Stromal cell of bone marrow (primary cell): ENCODE measurements at places on chromosomes 12 and 14.

DNA sequence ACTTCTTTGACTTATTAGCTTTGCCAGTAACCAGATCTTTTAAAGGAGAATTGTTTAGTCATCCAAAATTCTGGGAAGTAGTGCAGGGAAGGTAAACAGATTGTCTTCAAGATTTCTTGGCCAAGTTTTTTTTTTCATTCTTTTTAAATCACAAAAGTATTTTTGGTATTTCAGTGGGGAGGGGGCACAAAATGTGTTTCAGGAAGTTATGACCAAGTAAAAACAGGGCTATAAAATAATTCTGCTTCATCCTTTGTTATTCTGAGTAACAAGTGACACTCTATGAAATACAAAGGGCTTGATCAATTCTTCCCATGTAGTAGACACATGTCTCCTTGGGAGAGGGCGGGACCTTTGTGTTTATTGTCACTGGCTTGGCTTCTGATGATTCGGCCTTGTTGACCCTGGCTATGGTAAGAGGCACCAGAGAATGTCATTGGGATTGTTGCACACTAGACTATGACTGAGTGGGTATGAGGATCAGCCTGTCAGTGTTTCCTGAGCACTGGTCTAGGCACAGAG lies 55.4 kb downstream of the SUSD6 start:
- no peak for DNase-seq

DNA sequence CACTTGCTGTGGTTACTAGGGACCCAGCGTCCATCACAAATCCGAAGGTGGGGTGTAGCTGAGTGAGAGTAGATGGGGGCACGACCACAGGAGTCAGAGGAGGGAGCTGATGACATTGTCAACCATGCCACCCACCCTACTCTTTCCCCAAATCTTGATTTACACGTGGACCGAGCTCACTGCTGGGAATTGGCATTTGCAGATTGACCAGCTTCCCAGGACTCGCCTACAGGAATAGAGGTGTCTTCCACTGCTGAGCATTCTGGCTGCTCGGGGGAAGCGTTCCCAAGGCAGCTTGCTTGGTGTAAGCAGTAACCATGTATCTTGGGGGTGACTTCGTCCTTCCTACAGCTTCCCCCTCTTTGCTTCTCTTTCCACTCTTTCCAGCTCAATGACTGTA lies 353 bp upstream of the PTPRR start:
- no peak for DNase-seq

DNA sequence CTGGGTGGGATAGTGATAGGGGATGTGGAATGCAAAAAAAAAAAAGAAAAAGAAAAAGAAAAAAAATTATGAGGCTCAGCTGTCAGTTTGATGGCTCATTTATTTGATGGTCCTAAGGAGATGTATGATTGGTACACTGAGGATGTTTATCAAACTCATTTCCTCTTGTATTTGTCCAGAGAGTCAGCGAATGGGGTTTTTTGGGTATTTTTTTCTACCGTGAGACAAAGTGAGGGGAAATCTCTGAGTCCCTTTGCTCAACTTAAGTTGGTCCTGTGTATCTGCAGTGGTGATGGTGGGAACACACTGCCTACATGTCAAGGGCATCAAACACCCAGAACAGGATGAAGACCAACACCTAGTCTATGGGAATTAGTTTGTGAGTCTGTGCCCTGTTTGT lies 176.9 kb upstream of the HIF1A start:
- no peak for DNase-seq

GRCh38 chr14:100146531-100147091 lies 12.8 kb downstream of the DEGS2 start:
- no peak for DNase-seq

DNA sequence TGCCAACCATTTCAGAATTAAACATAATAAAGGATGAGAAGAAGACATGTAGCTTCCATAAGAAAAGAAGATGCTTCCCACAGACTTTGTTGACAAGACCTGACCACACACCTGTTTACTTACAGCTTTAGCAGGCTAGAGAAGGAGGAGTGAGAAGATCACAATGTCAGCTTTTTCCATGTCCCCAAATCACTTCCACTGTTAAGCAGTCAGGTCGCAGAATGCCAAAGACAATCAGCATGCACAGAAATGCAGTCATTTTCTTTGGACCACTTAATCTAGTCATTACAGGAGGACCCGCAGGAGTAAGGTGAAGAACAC lies 314.9 kb downstream of the SSPN start:
- DNase-seq = no peak
